ENCODE measurements at places on chromosomes 6 and 20.
A peak's percentile ranks its signal among the peaks of the same experiment; 100 is the strongest.

GRCh38 chr6:132733283-132733682 lies 19.4 kb upstream of the VNN1 start:
- DNase-seq: no peak

- peak; percentile 21 for DNase-seq
Observed at GRCh38 chr6:82419132-82419581, 55.5 kb downstream of the TPBG start.

DNA sequence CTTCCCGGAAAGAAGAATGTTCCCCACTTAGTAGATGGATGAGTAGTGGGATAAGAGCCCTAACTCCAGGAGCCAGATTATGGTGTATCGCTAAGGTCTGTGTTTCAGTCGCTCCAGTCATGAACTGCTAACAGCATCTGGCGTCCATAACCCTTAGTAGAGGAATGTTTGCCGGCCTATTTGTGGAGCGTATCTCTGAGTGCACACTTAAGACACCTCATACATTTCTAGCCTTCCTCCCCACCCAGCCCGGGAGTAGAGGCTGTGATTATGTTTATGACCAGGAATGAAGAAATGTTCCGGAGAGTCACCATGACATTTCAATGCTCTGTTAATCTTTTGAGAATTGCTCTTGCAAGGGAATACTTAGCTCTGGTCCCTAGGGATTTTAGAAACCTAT lies 251.1 kb upstream of the SOX4 start:
- DNase-seq: no peak

GRCh38 chr6:44071670-44072451 lies 55.4 kb downstream of the MRPL14 start:
- DNase-seq: no peak

- DNase-seq: no peak
Observed at GRCh38 chr6:16754876-16755275, 6.4 kb downstream of the ATXN1 start.

- no peak for DNase-seq
Observed at GRCh38 chr6:74971633-74972032, 234.2 kb downstream of the COL12A1 start.

DNA sequence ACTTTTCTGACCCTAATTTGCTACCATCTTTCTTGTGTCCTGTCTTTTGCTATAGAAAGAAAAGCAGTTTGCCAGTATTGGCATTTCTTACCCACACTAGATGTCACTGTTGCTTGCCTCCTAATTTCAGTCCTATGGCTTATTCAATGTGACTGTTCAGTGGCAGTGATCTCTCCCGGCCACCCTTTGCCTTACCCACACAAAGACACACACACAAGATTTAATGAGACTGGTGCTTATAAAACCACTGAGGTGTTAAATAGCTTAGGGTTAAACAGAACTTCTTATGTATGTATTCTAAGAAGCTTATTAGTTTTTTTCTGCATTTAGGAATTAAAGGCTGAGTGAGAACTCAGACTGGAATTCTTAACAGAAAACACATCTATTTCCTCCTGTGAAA lies 233.6 kb upstream of the ASCC3 start:
- DNase-seq: peak; percentile 10

DNA sequence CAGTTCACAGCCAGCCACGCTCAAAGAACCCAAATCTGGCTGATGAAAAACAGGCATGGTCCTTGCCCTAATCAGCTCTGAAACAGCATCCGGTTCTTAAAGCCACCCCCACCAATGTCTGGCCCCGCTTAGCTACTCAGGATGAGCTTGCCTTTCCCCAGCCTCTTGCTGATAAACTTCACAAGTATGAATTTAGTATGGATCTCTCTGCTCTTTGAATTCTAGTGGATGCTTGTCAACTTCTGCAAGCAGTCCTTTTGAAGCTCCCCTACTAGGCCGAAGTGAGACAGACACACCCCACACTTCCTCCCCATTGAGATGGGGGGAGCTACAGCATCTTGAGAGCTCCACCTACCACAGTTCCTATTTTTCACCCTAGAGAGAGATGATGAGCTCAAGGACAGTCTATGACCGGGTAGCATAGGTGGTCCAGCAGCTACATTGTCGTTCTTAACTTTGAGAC lies 36.7 kb downstream of the EBF4 start:
- DNase-seq: no peak

DNA sequence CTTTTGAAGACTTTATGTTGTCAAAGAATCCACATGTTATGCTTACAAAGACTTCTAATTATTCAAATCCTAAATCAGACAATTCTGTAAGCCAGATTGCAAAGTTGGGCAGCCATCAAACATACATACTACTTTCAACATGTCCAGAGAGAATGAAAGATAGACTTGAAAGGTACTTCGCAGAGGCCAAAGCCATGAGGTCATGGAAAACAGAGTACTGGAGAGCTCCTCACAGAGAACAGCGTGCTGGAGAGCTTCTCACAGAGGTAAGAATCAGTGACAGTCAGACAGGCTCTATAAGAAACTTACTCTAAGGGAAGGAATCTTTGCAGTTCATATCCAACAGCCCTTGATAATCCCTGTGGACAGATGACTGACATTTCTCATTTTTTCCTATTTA lies 400.2 kb downstream of the GJA1 start:
- DNase-seq: no peak

DNA sequence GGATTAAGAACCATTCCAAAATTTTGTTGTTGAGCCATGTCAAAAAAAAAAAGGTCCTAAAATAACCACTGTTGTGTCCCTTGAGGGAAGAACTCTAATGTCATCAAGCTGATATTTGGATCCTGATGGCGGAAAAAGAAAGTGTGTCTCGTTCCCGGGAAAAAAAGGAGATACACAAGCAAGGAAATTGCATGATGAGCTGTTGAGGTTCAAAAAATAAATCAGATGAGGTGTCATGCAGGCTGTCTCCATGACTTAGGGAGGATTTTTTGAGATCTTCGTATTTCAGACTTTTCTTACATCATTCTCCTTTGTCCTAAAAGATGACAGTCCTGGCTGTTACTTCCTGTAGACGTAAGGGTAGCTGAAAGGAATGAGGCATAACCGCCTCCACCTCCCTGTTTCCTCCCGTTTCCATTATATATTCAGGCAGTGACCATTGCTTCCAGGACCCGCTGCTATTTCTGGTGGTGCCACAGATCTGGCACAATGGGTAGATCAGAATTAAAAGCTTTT lies 117.3 kb upstream of the TNFAIP3 start:
- DNase-seq: no peak

- DNase-seq: peak; percentile 47
Observed at GRCh38 chr6:98832284-98833056, 1.9 kb upstream of the POU3F2 start.

- no peak for DNase-seq
Observed at GRCh38 chr6:30689022-30689865, 1.5 kb downstream of the NRM start.

DNA sequence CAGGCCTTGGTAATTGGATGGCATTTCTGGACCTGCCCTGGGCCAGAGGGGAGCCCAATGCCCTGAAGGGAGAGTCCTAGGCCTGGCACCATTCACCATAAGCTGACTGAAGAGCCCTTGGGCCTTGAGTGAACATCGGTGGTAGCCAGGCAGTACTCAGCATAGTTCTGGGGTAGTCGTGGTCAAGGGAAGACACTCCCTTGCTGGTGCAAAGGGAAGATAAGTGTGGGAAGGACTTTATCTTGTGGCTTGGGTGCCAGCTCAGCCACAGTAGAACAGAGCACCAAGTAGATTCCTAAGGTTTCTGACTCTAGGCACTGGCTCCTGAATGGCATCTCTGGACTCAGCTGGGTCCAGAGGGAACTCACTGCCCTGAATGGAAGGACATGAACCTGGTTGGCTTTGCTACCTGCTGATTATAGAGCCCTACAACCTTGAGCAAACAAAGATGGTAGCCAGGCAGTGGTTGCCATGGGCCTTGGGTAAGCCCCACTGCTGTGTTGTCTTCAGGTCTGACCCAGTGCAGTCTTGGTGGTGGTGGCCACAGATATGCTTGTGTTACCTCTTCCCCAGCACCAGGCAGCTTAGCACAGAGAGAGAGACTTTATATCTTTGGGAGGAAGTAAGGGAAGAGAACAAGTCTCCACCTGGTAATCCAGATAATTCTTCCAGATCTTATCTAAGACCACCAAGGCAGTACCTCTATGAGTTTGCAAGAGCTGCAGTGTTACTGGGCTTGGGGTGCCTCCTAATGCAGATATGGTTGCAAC lies 83.5 kb downstream of the PRDM13 start:
- no peak for DNase-seq

DNA sequence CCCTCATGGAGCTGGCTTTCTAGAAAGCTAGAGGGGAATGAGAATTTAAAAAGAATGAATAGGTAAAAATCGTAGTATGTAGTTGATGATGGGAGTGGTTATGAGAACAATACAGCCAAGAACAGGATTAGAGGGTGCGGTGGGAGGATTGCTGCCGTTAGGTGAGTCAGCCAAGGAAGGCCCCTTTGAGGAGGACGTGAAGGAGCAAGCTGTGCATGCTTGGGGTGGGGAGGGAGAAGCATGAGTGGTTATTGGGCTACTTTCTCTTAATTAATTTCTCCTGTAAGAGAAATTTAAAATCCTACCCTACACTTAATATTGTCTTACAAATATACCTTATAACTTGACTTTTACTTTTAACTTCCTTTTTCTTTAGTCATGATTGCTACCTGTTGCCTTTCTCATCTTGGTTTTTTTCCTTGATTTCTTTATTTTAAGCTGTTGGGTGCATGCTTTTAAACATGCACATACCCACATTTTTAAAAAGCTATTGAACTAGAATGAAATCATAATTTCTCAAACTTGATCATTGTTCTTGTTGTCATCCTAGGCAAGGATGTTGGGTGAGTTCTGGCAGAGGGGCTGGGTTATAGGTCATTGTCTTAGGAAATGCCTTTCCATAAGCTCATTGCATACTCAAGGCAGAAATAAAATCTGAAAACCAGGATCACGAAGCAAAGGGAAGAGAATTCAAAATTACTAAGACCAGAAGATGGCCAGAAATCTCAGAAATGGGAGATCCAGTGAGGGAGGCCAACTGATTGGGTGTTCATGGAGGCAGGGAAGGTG lies 114.5 kb downstream of the TCP11 start:
- DNase-seq: no peak

GRCh38 chr6:158257781-158258180 lies 54.5 kb upstream of the TULP4 start:
- no peak for DNase-seq

- DNase-seq: no peak
Observed at GRCh38 chr6:132388291-132388690, 13.0 kb downstream of the MOXD1 start.

DNA sequence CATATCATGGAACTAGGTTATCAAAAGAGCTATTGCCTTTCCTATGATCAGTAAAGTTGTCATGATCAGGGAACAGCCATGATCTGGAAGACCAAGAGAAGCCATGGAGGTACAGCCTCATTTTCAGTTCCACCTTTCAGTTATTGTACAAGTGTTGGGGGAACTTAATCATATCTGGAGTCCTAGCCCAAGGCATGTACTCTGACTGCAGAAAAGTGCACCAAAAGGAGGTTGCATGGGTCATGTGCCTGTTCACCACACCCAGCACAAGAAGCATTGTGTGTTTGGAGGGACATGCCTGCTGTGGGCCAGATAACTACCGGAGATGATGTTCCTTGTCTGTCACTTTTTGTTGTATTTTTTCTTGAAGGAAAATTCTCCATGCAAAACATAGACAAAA lies 185.8 kb upstream of the MAN1A1 start:
- DNase-seq: no peak

DNA sequence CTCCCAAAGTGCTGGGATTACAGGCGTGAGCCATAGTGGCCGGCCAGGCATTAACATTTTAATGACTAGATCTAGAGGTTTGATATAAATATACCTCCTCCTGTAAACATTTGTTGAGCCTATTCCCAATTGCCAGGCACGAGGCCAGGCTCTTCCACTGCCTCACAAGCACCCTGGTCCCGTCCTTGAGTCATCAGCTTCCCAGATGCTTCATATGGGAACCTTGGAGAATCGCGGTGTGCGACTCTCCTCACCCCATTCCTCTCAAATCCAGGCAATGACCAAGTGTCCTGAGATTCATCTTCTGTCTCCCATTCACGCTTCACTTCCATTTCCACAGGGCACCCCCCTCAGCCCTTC lies 35.9 kb upstream of the PIM1 start:
- no peak for DNase-seq

DNA sequence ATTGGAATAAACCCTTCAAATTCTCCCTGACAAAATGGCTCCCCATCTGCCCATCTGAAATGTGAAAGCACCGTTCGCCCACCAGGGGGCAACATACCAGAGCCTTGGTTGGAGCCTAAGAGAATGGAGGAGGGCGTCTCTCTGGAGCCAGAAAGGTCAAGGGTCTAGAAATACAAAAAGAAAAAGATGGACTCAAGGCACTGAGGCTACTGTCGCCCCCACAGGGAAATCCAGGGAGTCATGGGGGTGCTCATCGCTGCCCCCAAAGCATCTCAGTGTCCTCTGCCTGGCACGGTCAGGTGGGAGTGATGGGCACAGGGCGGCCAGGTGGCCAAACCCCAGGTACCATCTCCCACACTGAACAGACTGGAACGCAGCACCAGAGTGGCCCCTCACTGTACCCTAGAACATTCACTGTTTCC lies 136.3 kb downstream of the ZMYND8 start:
- peak; percentile 59 for DNase-seq

- DNase-seq: no peak
Observed at GRCh38 chr6:14452567-14453527, 335.3 kb downstream of the CD83 start.

GRCh38 chr6:70389261-70389660 lies 24.0 kb upstream of the FAM135A start:
- DNase-seq: no peak

DNA sequence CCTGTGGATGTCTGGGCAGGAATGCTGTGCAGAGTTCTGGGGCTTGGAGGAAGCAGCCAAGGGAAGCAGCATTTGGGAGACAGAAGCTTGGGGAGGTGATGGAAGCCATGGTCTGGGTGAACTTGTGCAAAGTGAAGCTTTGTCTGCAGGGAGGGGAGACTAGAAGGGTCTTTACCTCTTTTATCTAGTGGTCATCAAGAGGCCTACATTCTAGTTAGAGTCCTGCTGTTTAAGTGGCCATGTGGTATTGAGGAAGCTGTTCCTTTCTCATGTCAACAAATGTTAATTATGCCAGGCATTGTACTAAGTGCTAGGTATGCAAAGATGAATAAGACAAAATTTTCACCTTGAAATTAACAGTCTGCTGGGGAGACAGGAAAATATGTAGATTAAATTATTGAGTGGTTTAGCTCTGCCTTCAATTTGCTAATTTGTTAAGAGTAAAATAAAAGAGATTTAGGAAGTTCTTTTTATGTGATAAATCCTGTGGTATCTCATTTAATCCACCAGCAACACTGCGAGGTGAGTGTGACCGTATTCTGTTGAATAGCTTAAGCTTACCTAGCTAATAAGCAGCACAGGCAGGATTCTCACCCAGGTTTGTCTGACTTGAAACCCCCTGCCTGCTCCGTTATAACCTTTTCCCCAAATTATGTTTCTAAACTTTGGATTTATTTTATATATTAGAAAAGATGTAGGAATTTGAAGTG lies 43.1 kb downstream of the ARID1B start:
- DNase-seq: no peak

All from GM13977 (cell line).